Suppressor macrophage treated with lipopolysaccharide for 4 hours (primary cell): ENCODE measurements at places on chromosomes 16 and 17.

DNA sequence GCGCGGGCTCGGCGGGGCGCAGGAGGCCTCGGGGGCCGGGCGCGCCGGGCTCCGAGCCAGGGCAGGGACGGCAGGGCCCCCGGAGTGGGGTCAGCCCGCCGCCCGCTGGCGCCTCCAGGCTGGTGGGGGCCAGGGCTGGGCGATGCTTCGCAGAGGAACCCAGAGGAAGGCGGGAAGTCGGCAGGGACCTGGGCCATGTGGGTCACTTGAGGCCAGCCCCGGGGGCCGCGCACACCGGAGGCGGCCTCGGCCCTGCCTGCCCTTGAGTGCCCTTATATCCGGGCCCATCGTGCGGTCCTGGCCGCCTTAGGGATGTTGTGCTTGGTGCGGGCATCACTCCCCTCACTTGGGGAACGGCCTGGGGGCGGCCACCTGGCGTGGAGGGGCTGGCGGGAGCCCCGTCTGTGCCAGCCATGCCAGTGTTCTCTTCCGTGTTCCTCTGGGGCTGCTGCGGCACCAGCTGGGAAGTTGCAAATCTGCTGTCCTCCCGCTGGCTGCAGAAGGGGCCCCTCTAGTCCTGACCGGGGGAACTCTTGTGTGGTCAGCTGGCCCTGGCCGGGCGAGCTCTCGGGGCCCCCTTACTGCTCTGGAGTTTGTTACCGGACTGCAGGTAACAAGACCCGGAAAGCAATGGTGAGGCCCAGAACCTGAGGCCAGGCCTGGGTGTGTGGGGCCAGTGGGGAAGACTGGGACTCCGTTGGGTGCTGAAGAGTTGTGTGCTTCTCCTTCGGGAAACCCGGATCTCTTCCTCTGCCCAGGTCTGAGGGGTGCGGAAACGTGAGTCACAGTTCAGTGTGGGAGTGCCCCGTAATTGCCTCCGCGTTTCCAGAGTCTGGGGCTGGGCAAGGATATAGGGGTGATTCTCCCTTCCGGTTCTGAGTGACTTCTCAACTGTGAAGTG is 849 bp downstream of the CAPN15 start:
- DNase-seq, result peak; percentile 56

DNA sequence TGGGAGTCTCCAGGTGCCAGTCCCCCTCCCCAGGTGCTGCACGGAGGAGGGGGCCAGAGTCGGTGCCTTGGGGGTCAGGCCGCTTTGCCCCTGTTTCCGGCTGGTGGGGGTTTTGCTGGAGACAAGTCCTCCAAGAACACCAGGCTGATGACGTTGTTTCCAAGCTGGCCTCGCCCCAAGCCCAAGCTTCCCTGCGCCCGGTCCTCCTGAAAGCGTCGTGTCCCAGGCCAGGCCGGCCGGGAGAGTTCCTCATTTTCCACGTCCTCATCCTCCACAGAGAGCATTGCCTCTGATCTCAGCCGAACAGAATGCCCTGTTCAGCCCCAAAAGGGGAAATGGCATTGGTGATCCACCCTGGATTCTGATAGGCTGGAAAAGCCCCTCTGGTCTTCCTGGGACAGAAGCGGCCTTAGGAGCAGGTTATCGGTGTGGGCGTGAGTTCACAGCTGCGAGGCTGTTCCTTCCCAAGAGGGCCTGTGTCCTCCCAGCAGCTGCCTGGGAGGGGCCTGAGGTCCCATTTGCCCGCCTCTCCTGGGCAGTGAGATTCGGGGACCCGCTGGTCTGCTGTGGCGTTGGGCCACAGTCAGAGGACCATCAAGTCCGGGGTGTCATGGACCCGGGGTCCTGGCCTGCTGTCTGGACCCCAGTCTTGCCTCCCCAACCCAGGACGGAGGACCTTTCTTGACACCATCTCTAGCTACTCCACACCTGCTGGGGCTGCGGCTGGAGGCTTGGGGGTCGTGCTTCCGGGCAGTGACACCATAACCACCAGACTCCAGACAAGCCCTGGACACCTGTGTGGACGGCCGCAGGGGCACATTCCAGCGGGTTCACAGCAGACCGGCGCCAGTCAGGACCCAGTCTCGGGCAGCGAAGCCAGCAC is 7.1 kb downstream of the SOX8 start:
- DNase-seq, result peak; percentile 22

DNA sequence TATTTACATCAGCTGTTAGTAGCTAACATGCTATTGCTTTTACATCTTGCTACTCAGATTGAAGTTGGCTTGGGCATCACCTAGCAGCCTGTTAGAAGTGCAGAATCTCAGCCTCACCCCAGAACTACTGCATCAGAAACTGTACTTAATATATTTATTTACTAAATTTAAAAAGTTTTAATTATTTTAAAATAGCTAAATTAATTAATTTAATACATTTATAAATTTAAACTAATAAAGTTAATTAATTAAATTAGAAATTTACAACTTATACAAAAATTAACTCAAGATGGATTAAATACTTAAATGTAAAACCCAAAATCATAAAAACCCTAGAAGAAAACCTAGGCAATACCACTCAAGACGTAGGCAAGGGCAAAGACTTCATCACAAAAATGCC is 38.9 kb upstream of the GNA13 start:
- DNase-seq, result no peak

DNA sequence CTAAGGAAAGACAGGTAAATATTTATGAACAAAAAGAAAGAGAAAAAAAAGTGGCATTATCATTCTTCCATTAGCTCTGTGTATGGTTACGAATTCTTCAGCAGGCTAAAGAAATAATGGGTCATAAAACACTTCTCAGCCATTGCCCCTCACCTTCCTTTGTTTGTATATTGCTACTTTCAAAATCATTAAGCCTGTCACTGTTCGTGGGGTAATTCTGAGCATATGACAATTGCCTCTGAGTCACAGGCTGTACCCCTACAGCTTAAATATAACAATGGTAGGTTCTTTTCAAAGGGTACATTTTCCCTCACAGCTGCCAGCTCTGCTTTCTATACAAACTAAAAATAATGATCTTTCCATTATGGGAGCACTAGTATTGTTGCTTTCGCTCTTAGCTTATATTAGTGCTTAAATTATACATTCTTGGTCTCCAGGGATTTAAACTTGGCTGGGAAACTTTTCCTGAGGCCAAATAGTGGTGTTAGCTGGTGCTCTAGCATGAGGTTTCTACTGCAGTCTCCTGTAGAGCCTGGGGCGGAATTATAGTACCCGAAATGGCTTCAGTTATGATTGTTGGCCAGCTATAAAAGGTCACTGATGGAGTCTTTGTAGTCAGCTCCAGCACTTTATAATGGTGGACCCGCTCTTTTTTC is 74.7 kb upstream of the CDH11 start:
- DNase-seq, result no peak

DNA sequence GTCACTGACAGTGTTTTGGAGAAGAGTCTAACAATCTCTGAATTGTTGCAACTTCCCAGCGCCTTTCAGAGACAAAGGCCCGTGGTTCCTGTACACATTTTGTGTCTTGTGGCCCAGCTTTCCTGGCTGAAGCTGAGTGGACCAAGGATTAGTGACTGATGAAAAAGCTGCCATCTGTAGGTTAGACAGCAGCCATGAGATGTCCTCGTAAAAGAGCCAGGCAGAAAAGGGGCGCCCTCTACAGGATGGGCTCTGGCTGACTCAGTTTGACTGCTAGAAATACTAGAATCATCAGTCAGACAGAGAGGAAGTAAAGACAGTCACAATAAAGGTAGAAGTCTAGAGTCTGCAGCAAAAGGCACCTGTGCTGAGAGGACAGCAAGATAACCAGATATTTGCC is 26.5 kb upstream of the NF1 start:
- peak; percentile 49 for DNase-seq

DNA sequence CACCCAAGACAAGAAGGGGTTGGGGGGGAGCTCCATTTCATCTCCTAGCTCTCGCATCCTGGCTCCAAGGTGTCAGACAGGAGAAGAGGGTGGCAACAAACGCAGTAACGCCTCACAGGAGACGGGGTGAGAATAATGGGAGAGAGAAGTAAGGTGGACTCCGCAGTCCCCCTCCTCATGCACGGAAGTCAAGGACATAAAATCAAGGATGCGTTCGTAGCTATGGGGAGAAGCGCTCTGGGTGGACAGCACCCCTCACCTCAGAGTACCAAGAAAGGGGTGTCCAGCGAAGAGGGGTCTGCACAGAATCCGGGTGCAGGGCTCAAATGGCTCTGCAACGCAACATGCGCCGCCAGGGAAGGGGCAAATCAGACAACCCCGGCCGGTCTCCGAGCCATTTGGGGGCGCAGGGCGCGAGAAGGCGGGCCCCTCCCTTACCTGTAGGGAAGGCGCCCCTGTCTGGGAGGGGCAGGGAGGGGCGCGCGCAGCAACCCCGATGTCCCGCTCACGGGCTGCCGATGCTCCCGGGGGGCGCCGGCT is 555 bp downstream of the HDAC5 start:
- no peak for DNase-seq
